Femur (tissue), 1 donor: ENCODE measurements at places on chromosomes 12 and 14.
A peak's percentile ranks its signal among the peaks of the same experiment; 100 is the strongest.

- peak; percentile 60 for DNase-seq
These were observed 717 bp downstream of the PPHLN1 start for GRCh38 chr12:42326541-42327226.

GRCh38 chr14:84806622-84807021 is 723.3 kb upstream of the FLRT2 start:
- no peak for DNase-seq

GRCh38 chr12:87165733-87166375 is 863.3 kb downstream of the C12orf50 start:
- no peak for DNase-seq

- DNase-seq, result no peak
These were observed 186.7 kb upstream of the SLC38A2 start for GRCh38 chr12:46559311-46559710.

DNA sequence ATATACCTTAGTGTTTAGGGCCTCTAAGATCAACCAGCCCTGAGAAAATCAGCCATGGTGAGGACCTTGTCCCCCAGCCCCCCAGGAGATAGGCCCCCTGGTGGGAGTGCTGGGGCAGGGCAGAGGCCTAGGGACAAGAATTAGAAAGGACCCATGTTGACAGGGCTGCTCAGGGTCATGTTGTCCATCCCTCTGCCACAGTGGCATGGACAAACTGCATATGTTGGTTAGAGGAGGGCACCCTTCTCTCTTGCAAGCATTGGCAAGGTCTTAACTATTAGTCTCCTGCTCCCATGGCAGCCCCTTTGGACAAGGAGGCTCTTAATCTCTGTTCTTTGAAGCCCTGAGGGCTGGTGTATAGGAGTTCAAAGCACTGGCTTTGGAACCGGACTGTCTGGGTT is 755 bp upstream of the PTPN6 start:
- DNase-seq, result no peak

DNA sequence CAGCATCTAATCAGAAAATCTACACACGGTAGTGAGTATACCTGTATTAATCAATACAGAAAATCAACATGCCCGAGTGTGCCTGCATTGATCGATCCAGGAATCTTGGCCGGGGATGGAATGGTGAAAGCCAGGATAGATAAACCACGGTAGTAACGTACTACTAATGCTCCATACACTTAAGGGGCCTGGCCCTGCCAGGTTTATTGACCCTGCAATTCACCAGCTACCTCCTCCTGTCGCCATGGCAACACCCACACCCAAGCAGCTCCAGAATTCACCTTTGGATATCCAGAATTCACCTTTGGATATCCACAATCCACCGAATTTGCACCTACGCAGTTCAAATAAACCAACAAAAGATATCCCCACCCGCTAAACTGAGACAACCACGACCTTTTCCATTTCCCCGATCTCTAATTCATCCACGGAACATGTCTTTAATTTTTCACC is 14.8 kb upstream of the CALM1 start:
- DNase-seq, result peak; percentile 46

GRCh38 chr12:110109037-110109836 is 14.9 kb upstream of the IFT81 start:
- peak; percentile 78 for DNase-seq

GRCh38 chr12:82299319-82300025 is 58.7 kb downstream of the CCDC59 start:
- DNase-seq, result no peak

GRCh38 chr12:87985069-87985675 is 44.0 kb downstream of the C12orf50 start:
- DNase-seq, result no peak

DNA sequence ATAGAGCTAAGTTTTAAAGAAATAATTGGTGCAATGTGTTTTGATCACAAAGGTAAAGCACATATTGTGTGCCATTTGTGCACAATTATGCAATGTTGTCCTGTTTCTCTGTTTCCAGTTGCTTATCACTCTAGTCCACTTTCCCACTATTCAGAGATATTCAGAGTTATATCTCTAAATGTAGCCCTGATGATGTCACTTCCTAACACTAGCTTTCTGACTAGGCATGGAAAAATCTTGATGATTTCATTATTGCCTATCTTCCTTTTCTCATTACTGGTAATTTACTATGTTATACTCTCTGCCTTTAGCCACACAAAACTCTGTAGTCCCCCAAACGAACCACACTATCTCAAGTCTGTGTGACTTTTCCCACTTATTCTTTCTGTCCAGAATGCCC is 221.2 kb downstream of the TRHDE start:
- DNase-seq, result no peak
